ENCODE measurements at places on chromosomes 11 and 22. TPM values are rescaled to one million over a fixed set of nuclear protein-coding genes. Genes with fewer than 3 reads are reported as not detected.

DNA sequence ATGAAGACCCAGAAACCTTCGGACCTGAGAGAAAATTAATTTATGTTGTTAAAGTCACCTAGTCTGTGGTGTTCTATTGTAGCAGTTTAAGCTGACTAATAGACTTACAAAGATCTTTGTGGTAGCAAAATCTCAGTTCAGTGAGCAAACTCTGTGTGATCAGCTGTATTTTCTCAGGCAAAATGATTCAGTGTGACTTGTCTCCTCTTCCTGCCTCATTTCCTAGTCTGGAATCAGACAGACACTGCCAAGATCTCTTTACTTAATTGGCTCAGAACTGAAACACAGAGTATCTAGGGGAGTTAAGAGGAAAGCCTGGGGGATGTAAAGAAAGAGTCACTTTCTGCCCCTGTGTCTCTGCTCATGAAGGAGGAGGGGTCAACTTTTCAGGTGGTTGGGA lies 564.7 kb downstream of the KCNA4 start:
- no peak for DNase-seq

- DNase-seq, result peak; percentile 71
These were observed 1.6 kb upstream of the BCR start for GRCh38 chr22:23178512-23179254.

GRCh38 chr11:11740073-11740702 lies 101.6 kb upstream of the USP47 start:
- no peak for DNase-seq

The TBC1D22A gene
- 12.4 TPM for total RNA-seq

GRCh38 chr11:72860010-72860409 lies 45.8 kb downstream of the ATG16L2 start:
- DNase-seq, result no peak

GRCh38 chr22:22955866-22956535 lies 68.4 kb downstream of the IGLL5 start:
- DNase-seq, result peak; percentile 63

GRCh38 chr11:770642-771616 lies 6.4 kb downstream of the GATD1 start:
- no peak for DNase-seq

GRCh38 chr11:47264521-47264920 lies 5.4 kb upstream of the MADD start:
- DNase-seq, result no peak

DNA sequence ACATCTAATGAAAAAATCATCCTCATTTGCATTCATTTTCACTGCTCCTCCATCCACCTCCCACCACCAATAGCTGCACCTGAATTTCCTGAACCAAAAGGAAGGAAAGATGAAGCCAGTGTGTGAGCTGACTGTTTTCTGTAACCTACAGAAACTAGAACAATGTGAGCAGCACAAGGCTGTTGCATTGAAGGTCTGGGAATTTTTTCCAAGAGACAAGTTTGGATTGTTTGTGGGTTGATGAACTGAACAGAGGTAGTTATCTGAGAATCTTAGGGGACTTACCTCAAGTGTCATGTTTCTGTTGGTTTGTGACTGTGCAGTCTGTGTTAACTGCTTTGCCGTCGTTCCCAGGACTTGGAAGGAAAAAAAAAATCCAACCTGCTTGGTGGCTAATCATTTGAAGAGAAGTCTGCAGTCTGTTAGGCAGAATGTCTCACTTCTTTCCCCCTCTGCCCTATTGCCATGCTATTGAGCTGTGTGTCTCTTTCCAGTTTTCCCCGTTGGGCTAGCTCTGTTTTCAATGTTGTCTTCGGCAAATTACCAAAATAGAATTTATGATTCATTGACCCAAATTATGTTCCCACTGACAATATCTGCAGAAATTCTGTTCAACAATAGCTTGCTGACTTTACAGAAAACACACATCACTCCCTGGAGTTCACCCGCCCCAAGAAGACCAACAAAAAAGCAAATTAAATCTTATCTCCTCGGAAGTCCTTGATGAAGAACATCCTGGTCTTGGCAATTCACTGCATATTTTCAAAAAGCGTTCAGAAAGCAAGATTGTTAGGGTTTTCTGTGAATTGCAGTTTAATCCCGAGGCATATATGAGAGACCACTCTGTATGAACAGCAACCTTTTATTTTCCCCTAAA lies 76.0 kb downstream of the SC5D start:
- DNase-seq, result no peak

The CRYBB3 gene
- total RNA-seq, result 0.91 TPM

DNA sequence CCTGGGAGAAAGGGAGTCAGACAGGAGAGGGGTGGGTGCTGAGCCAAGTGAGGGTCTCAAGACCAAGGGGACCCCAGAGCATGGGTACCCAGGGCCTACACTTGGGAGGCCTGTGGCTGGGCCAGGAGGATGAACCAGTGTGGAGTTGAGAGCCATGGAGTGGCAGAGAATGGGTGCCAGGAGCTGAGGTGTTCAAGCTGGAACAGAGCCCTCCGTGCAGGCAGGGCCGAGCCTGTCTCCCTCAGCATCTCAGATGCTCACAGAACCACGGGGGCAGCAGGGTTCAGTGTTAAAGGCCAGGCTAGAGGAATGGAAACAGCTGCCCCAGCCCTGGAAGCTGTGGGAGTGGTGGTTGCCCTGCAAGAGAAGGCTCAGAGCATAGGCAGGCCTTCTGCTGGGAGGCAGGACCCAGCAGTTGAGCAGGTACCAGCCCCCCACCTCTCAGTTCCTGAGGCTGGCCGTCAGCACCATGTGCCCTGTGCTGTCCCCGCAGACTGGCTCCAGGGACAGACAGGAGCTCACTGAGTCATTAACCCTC lies 32.3 kb downstream of the RSPH14 start:
- no peak for DNase-seq

GRCh38 chr11:121539000-121539399 lies 86.2 kb upstream of the SORL1-AS1 start:
- DNase-seq, result no peak

DNA sequence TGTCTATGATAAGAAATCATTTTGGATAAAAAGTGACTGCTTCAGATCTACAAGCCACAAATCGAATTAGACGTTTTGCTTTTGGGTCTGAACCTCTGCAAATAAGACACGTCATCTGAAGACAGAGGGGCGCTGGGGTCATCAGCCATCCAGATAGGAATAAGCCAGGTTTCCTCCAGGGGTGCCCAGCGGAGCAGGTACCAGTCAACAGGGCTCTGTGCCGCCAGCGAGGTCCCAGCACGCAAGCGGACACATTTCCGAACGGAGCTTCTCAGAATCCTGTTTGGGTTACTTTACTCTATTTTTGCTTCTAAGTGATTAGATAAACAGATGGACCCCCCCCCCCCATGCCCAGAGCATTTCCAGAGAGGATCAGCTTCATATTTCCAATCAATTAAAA lies 873.8 kb downstream of the BRD1 start:
- DNase-seq, result peak; percentile 28

The TRIM49 gene
- not detected for total RNA-seq

DNA sequence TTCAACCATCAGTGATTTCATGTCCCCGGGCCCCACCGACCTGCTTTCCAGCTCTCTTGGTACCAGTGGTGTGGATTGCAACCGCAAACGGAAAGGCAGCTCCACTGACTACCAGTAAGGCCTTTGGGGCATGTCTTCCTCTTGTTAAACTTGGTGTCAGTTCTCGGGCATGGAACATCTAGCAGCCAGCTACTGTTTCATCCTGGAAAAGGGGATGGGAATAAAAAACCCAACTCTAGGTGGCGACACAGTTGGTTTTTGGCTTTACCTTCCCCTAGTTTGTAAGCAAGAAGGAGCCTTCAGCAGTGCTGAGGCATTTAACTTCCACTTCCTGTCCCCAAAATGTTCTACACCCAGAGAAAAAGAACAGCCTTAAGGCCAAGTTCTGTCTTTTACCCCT lies 76.7 kb downstream of the BMAL1 start:
- DNase-seq, result no peak

DNA sequence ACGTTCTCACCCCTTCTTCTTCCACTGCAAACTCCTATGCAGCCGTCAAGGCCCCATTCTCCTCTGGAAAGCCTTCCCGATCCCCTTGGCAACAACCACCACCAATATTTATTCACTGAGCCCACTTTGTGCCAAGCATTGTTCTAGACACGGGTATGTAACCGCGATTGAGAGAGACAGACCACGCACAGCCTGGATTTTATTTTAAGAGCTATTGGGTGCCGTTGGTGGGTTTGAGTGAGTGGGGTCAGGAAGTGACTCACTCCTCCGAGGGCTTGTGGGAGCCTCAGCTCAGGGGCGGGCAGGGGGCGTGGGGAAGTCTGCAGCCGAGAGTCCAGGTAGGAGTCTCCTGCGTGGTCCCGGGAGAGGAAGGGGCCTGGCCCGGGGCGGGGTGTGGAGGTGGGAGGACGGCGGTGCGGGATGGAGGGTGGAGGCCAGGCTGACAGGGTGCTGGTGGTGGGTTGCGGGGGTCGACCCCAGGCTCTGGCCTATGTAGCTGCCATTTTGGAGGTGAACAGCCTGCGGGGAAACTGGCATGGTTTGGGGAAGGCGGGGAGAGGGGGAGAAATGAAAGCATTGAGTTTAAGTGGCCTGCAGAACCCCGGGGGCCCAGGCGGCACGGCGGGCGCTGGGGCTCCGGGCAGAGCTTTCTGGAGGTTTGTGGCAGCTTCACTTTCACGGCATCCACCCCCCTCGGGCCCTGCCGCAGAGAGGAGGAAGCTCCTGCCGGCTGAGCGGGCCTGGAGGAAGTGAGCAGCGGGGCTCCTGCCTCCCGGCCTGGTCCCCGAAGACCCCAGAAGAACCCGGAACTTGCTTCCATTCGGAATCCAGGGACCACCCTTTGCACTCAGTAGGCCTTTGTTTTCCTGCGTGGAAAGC lies 547 bp downstream of the PARVG start:
- no peak for DNase-seq

The ANAPC15 gene
- total RNA-seq, result 17.8 TPM

- DNase-seq, result no peak
These were observed 235.9 kb upstream of the DDI1 start for GRCh38 chr11:103800406-103801114.

GRCh38 chr11:109026891-109027489 lies 362.1 kb downstream of the DDX10 start:
- no peak for DNase-seq

The OR6T1 gene
- total RNA-seq, result not detected
